Central memory CD8-positive, alpha-beta T cell (primary cell): ENCODE measurements at places on chromosomes 12 and 14.
A peak's percentile ranks its signal among the peaks of the same experiment; 100 is the strongest.

- H3K4me1 ChIP-seq: peaks cover 38% of the 10 kb centered on the region
- DNase-seq: no peak
- no peak overlapping the region for H3K4me3 ChIP-seq
- no peak overlapping the region for H3K27ac ChIP-seq
These were observed 52.0 kb downstream of the KLRG1 start for GRCh38 chr12:9041321-9041720.

DNA sequence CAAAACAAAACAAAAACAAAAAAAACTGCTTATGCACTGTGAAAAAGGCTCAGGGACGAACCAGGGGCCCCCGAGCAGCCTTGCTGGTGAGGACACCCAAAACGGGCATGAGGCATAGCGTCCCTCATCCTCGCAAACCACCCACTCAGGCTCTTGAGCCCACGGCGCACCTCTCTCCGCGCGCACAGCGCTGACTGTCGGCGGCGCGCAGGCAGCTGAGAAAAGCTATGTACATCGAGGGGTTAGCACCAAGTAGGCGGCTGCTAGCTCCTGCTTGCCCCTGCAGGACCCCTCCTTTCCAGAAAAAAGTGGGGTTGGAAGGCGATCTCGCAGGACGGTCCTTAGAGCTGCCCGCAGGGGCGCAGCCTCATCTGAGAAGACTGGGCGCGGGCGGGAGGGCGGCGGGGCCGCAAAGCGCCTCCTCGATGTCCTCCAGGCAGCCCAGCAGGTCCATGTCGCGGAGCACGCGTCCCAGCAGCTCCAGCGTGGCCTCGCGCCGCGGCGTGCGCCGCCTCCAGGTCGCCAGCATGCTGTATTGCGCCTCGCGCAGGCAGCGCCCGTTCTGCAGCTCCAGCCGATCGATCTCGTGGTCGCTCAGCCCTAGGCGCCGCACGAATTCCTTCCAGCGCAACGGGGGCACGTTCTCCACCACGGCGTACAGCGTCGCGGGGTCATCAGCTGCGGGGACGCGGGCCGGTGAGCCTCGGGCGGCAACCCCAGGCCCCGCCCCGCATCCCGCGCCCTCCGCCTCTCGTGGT, 12.8 kb downstream of the TNFRSF1A start:
- no peaks in the 10 kb centered on the region for H3K27me3 ChIP-seq
- peaks cover 62% of the 10 kb centered on the region for H3K36me3 ChIP-seq
- peaks cover 50% of the 10 kb centered on the region for H3K4me1 ChIP-seq
- H3K4me3 ChIP-seq: no peak overlapping the region
- DNase-seq: no peak

- no peak overlapping the region for H3K27ac ChIP-seq
- H3K36me3 ChIP-seq: no peaks in the 10 kb centered on the region
- H3K4me1 ChIP-seq: no peaks in the 10 kb centered on the region
- H3K4me3 ChIP-seq: no peak overlapping the region
- H3K27me3 ChIP-seq: peaks cover 43% of the 10 kb centered on the region
These were observed 674.3 kb downstream of the TMEM121 start for GRCh38 chr14:106200541-106201315.

- no peak for DNase-seq
- H3K36me3 ChIP-seq: peaks cover 1% of the 10 kb centered on the region
- no peaks in the 10 kb centered on the region for H3K4me1 ChIP-seq
- no peak overlapping the region for H3K27ac ChIP-seq
- no peaks in the 10 kb centered on the region for H3K27me3 ChIP-seq
These were observed 48.5 kb upstream of the RIMBP2 start for GRCh38 chr12:130764475-130765185.

DNA sequence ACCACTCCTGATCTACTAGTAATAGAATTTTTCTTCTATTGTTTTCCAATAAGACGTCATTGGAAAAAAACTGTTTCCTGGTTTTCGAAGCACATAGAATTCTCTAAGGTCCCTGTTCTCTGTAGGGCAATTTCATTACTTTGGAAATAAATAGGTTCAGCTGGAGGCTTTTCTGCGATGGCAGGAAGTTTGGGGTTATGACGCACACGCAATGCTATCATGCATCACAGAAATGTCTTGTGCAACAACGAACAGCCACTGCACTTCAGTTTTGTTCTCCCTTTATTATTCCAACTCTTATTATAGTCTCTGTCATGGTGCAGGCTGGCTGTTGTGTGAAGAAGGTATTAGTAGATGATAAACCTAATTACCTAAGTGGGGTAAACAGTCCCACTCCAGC, 59.0 kb downstream of the KCNK10 start:
- H3K4me1 ChIP-seq: no peaks in the 10 kb centered on the region
- no peaks in the 10 kb centered on the region for H3K36me3 ChIP-seq
- H3K27ac ChIP-seq: no peak overlapping the region

DNA sequence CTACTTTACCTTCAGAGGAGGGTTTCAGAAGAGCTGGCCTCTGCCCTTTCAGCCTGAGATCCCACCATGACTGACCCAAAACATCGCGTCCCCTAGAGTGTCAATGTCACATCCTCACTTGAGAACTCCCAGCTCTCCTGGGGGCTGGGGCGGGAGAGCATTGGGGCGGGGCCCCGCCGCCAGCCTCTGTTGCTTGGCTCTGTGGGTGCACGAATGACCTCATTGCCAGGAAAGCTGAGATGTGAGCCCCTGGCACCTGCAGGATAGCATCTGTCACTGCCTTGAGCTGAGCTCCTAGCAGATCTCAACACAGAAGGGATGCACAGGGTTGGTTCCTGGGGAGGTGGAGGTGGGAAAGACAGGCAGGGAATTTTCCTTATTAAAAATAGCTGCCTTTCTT, 20.6 kb upstream of the MYL2 start:
- no peak overlapping the region for H3K4me3 ChIP-seq
- no peak for DNase-seq
- H3K27me3 ChIP-seq: peaks cover 45% of the 10 kb centered on the region
- H3K27ac ChIP-seq: no peak overlapping the region

- no peak overlapping the region for H3K4me3 ChIP-seq
- H3K36me3 ChIP-seq: no peaks in the 10 kb centered on the region
- H3K4me1 ChIP-seq: no peaks in the 10 kb centered on the region
- no peak for DNase-seq
- H3K27me3 ChIP-seq: no peaks in the 10 kb centered on the region
- no peak overlapping the region for H3K27ac ChIP-seq
These were observed 16.6 kb upstream of the JDP2 start for GRCh38 chr14:75411214-75411540.

- H3K4me3 ChIP-seq: peak overlapping the region; percentile 87
- peaks cover 31% of the 10 kb centered on the region for H3K4me1 ChIP-seq
- peaks cover 14% of the 10 kb centered on the region for H3K36me3 ChIP-seq
- H3K27ac ChIP-seq: peak overlapping the region; percentile 64
These were observed 954 bp upstream of the CALCOCO1 start for GRCh38 chr12:53728206-53728605.

DNA sequence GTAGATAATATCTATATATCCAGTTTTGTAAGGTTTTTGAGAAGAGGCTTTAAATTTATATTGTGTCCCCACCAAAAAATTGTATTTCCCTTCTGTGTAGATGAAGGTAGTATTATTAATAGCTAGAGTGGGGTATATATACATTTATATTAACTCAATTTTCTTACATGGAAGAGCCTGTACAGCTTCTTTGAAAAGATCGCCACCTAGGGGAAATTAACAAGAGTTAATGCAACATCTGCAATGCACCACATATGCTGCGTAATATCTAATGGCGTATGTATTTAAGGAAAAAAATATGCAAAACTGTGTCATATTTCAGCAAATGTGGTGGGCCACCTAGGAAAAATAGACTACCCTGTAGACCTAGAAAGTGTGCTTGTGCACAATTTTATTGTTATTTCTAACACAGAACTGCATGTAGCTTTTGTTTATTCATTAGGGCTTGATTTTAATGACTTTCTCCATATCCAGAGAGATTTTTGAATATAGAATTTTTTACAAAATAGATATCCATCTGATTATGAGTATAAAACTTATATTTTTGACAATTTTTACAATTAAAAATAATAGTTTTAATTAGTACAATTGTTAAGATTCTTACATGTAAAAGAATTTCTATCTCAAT, 14.0 kb downstream of the CCER1 start:
- H3K4me1 ChIP-seq: no peaks in the 10 kb centered on the region
- H3K27ac ChIP-seq: no peak overlapping the region
- H3K36me3 ChIP-seq: peaks cover 2% of the 10 kb centered on the region
- DNase-seq: no peak
- peaks cover 14% of the 10 kb centered on the region for H3K27me3 ChIP-seq

DNA sequence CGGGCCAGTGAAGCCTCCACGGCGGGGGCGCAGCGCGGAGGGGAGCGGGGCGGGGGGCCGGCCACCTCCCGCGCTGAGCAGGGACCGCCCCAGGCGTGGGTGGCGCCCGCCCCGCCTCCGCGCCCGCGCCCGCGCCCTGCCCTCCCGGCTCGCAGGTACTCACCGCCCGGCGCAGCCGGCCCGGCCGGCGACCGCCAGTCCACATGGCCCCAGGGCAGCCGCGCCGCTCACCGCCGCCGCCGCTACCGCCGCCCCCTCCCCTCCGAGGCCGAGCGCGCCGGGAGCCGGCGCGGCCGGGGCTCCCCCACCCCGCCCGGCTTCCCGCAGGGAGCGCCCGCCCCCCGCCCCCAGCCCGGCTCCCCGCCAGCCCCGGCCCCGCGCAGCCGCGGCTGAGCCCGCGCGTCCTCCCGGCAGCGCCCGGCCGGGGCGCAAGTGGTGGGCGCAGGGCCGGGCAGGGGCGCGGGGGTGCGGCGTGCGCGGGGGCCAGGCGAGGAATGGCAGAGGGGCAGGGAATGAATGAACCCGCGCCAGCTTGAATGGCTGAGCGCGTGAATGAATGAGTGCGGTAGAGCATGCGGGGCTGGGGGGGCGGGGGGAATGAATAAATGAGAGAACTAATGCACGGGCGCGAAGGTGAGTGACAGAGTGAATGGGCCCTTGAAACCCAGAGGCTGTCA, at the start of gene BEGAIN:
TSS of gene BEGAIN (minus strand) at position 332 of the 677 bp plus-strand sequence. CDS start at position 205, 127 bp downstream.
- H3K27ac ChIP-seq: no peak within 1 kb of the TSS
- H3K4me1 ChIP-seq: no peaks in the 10 kb centered on the region
- peaks cover 43% of the 10 kb centered on the region for H3K27me3 ChIP-seq
- DNase-seq: no peak
- peaks cover 2% of the 10 kb centered on the region for H3K36me3 ChIP-seq

- no peak overlapping the region for H3K27ac ChIP-seq
- H3K4me1 ChIP-seq: peaks cover 18% of the 10 kb centered on the region
- no peaks in the 10 kb centered on the region for H3K27me3 ChIP-seq
- peaks cover 45% of the 10 kb centered on the region for H3K36me3 ChIP-seq
- no peak for DNase-seq
These were observed 61.9 kb downstream of the ESR2 start for GRCh38 chr14:64232095-64232838.

- no peak overlapping the region for H3K27ac ChIP-seq
- H3K36me3 ChIP-seq: peaks cover 11% of the 10 kb centered on the region
- H3K4me3 ChIP-seq: no peak overlapping the region
- no peak for DNase-seq
- no peaks in the 10 kb centered on the region for H3K27me3 ChIP-seq
- H3K4me1 ChIP-seq: peaks cover 61% of the 10 kb centered on the region
These were observed 17.7 kb downstream of the ATP2B1 start for GRCh38 chr12:89690925-89691324.

- H3K36me3 ChIP-seq: no peaks in the 10 kb centered on the region
- no peak for DNase-seq
- no peak overlapping the region for H3K4me3 ChIP-seq
- H3K27ac ChIP-seq: no peak overlapping the region
- H3K27me3 ChIP-seq: no peaks in the 10 kb centered on the region
These were observed 311.2 kb downstream of the SEC23A start for GRCh38 chr14:38791862-38792261.

- no peak overlapping the region for H3K27ac ChIP-seq
- H3K4me1 ChIP-seq: peaks cover 34% of the 10 kb centered on the region
- peaks cover 12% of the 10 kb centered on the region for H3K36me3 ChIP-seq
These were observed 22.7 kb downstream of the CLIP1 start for GRCh38 chr12:122399592-122400373.

DNA sequence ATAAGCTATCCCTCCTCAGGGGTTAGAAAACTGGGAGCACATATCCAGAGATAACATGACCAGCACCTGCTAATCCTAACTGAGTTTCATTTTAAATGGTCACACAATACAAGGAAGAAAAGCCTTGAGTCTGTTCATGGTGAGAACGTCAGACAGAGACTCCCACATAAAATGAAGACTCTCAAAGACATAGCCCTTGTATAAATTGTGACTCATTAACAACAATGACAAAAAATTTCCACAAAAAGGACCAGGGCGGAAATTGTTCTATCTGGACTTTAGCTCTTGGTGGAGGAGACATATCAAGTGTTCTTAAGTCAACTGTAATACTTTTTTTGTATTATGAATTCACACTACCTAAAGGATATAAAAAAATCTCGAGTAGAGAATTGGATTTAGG, 313.7 kb upstream of the DCN start:
- no peaks in the 10 kb centered on the region for H3K4me1 ChIP-seq
- H3K4me3 ChIP-seq: no peak overlapping the region
- DNase-seq: no peak
- no peaks in the 10 kb centered on the region for H3K36me3 ChIP-seq
- no peak overlapping the region for H3K27ac ChIP-seq

GRCh38 chr14:54193871-54194270, 202.9 kb upstream of the CDKN3 start:
- H3K36me3 ChIP-seq: no peaks in the 10 kb centered on the region
- no peak for DNase-seq
- H3K4me1 ChIP-seq: no peaks in the 10 kb centered on the region

DNA sequence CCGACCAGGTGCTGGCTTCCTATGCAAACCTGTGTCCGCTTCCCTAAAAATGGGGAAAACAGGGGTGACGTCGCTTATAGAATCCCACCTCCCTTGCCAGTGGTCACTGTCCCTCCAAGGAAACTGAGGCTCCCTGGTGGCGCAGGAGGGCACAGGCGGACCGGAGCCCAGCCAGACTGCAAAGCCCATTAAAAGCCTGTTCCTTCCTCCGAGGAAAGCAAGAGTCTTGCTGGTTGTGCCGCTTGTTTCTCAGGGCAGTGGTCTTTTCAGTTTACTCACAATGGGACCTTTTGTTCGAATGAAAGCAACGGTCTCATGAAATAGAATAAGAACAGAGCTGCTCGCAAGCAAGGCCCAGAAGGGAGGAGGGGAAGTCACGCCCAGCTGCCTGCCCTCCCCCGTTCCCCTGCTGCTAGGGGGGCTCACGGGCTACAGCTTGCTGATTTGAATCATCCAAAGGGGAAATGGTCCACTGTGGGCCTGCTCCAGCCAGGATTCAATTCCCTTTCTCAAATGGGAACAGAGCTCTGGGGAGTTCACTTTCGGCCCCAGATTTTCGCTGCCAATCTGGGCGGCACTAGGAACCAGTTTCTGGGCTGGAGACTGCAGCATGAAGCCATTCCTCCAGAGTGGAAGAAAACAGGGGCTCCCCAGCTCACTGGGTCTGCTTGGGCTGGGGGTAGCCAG, 4.6 kb upstream of the SELPLG start:
- H3K27ac ChIP-seq: no peak overlapping the region
- no peak overlapping the region for H3K4me3 ChIP-seq
- H3K4me1 ChIP-seq: peaks cover 27% of the 10 kb centered on the region
- DNase-seq: no peak
- H3K36me3 ChIP-seq: peaks cover 14% of the 10 kb centered on the region
- H3K27me3 ChIP-seq: no peaks in the 10 kb centered on the region

- H3K36me3 ChIP-seq: no peaks in the 10 kb centered on the region
- no peak for DNase-seq
- no peak overlapping the region for H3K27ac ChIP-seq
- H3K4me3 ChIP-seq: no peak overlapping the region
- H3K27me3 ChIP-seq: no peaks in the 10 kb centered on the region
- H3K4me1 ChIP-seq: peaks cover 9% of the 10 kb centered on the region
These were observed 54.9 kb downstream of the TRMT5 start for GRCh38 chr14:60926002-60926401.

- H3K36me3 ChIP-seq: no peaks in the 10 kb centered on the region
- no peak overlapping the region for H3K27ac ChIP-seq
- H3K4me1 ChIP-seq: no peaks in the 10 kb centered on the region
- no peak overlapping the region for H3K4me3 ChIP-seq
- DNase-seq: no peak
These were observed 237.2 kb upstream of the SRRM4 start for GRCh38 chr12:118743896-118744700.
